GM03348 (cell line): ENCODE measurements at places on chromosomes 7 and 10.

- DNase-seq, result no peak
Measured at GRCh38 chr7:101031082-101031481, 11.2 kb downstream of the MUC17 start.

DNA sequence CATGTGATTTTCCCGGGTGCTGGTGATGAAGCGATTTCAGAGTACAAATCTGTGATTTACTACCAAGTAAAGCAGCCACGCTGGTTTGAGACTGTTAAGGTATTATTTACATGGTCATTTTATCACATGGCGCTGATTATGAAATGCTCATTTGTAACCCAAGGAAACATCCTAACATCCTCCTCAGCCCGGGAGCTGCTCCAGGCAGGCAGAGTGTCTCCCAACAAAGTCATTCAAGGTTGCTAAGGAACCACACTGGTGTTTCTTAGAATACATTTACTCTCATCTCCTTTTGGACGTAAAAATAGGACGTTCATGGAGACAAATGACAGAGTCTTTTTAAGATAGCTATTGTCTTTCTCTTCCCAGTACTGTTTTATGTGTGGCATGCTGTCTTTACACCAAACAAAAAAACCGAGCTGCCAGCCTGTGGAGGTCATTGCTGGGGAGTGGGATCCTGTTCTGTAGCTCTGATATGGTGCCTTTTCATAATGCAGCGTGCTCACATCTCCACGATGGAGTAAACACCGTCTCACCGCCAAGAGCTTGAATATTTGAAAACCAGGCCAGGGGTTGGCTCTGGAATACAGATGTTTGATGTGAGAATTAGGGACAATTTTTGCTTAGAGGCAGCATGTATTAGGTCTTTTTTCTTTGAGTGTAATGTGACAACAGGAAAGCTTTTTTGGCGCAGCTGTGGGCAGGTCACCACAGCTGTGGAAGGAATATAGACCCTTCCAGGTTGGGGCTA is 119.6 kb downstream of the DOCK1 start:
- peak; percentile 44 for DNase-seq

- DNase-seq, result no peak
Measured at GRCh38 chr10:91135113-91135512, 85.3 kb upstream of the PCGF5 start.

DNA sequence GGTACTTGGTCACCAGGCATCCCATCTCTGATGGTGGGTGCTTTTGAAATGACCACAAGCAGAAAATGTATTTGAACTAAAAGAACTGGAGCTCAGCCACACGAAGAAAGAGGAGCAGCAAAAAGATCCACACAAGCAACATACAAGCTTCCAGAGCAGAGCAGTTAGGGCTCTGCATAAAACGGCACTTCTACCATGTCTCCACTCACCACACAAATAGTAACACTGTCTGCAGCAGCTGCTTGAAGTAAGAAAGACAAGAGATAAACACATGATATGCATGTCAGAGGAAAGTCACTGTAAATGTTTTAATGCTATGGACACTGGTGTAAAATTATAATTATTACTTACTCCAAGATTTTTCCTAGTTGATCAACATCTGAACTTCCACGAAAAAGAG is 32.5 kb upstream of the FAM133B start:
- no peak for DNase-seq

DNA sequence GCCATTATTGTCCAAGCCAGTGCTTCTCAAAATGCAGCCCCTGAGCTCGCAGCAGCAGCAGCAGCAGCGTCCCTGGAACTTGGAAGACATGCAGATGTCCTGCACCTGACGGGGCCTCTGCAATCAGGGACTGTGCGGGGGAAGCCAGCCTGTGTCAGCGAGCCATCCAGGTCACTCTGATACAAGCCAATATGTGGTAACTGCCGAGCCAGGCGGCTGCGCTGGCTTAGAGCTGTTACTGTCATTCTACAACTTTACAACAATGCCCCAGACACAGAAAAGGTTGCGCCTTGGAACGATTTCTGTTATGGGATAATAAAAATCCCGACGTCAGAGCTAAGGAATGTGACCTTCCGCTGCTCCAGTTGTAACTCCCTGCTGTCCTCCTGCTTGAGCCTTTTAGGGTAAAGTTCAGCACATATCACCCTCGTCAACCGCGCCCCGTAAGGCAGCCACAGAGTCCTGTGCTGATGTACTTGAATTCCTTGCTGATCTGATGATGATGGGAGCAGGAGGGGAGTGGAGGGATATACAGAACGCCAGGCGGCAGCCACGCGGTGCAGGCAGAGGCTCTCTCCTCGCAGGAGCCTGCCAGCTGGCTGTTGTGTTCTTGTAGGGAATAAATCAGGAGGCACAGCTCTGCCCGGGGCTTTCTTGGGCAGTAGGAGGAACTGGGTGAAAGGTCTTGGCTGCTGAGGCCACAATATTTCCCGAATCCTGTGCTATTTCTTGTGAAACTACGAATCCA is 20.0 kb upstream of the CRYGN start:
- peak; percentile 90 for DNase-seq
